ENCODE measurements at places on chromosomes 4 and X. TPM values are rescaled to one million over a fixed set of nuclear protein-coding genes. Genes with fewer than 3 reads are reported as not detected.
A peak's percentile ranks its signal among the peaks of the same experiment; 100 is the strongest.

FAM149A gene
- total RNA-seq = 1.5 TPM

DNA sequence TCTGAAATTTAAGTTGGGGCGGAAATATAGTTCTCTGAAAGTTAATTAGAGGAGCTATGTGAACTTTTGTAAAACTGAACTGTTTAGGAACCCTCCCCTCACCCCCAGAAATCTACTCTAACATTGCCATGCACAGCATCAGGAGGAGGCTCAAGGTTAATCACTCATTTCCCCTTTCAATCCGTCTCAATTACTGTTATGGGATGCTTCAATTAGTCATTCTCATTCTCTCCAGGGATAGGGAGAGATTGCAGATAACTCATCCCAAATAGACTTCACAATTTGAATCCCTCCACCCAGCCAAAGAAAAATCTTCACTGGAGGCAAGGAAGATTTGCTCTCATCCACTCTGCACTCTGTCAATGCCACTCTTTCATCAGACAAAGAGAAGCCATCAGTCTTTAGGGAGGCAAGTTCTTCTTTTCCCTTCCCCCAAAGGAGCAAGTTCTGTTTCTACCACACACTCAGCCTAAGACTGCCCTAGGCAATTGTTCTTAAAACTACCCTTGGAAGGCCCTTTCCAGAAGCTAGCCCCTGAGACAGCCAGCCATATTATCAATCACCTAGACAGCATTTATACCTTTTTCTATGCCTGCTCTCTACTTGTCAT lies 140.4 kb downstream of the SLC10A7 start:
- no peak for DNase-seq

GRCh38 chr4:141497627-141498026 lies 138.8 kb upstream of the IL15 start:
- no peak for DNase-seq

- DNase-seq = no peak
Measured at GRCh38 chrX:37959212-37960021, 46.9 kb upstream of the SYTL5 start.

DNA sequence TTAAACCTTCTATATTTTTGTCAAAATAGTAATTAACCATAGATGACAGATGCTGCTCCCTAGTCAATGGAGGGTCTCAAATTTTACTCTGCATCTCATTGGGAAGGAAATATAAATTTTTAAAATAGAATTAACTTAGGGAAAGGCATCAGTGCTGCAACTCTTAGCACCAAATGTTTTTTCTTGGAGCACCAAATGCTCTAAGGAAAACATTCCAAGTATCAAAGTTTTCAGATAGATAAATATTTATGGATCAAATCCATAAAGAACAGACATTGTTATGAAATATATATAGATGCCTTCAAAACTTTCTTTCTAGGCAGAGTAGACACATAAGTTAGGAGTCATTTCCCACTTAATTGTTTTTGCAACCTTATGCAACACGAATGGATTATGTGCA lies 168.7 kb downstream of the ANTXR2 start:
- DNase-seq = no peak

CXorf49 gene
- total RNA-seq = 0.57 TPM

DNA sequence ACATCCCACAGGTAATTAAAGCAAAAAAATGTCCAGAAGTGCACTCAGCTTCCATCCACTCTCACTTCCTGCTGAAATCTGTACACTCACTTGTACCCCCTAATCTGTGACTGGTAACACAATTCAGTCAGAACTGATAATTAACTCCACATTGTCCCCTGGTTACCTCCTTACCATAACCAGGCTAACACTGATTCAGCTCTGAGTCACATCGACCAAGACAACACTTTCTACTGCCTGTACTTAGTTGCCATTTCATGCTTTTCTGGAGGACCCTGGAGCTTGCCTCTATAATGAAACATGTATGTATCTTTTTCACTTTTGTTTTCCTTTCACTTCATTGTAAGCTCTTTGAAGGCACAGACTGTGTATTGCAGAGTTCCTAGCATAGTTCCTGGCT lies 130.9 kb upstream of the GABRG1 start:
- DNase-seq = no peak

DNA sequence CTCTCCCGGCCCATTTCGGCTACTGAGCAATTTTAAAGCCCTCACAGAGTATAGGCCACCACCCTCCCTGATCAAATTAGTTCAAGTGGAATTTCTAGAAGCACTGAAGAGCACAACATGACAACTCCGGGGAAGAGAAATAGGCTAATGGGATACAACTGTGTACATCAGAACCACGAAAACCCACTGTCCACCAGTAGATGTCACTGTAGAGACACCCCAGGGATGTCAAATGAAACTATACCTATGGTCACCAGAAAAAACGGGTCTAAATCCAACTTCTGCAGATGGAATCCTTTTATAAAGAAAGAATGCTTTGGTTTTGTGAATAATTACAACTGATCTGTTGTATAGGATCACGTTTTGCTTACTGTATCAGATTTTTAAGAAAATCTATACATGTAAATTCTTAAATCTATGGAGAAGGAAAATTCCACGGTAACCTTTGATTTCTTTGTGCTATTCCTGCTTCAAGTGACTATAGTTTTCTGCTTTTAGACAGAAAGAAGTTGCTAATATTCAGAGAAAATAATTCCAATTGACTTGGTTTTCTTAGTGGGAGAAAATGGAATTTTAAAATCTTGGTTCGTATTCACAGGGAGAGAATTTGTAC lies 29.5 kb upstream of the MAP3K15 start:
- DNase-seq = peak; percentile 34

- no peak for DNase-seq
Measured at GRCh38 chrX:135556055-135556454, 35.6 kb downstream of the INTS6L start.
